Sciatic nerve (tissue), 2 donors: ENCODE measurements at places on chromosomes 2 and 18.

GRCh38 chr18:36189486-36189885 lies 2.2 kb downstream of the MOCOS start:
- no peak for DNase-seq

- peak; percentile 53 for DNase-seq
Observed at GRCh38 chr18:79944126-79944731, 7.2 kb downstream of the SLC66A2 start.

GRCh38 chr2:12619975-12620374 lies 96.8 kb upstream of the TRIB2 start:
- peak; percentile 65 for DNase-seq

- DNase-seq: no peak
Observed at GRCh38 chr18:69870736-69871135, 76.9 kb downstream of the CD226 start.

GRCh38 chr2:160429248-160430000 lies 64.2 kb downstream of the RBMS1 start:
- DNase-seq: no peak

- no peak for DNase-seq
Observed at GRCh38 chr2:127770973-127771735, 39.8 kb downstream of the WDR33 start.

DNA sequence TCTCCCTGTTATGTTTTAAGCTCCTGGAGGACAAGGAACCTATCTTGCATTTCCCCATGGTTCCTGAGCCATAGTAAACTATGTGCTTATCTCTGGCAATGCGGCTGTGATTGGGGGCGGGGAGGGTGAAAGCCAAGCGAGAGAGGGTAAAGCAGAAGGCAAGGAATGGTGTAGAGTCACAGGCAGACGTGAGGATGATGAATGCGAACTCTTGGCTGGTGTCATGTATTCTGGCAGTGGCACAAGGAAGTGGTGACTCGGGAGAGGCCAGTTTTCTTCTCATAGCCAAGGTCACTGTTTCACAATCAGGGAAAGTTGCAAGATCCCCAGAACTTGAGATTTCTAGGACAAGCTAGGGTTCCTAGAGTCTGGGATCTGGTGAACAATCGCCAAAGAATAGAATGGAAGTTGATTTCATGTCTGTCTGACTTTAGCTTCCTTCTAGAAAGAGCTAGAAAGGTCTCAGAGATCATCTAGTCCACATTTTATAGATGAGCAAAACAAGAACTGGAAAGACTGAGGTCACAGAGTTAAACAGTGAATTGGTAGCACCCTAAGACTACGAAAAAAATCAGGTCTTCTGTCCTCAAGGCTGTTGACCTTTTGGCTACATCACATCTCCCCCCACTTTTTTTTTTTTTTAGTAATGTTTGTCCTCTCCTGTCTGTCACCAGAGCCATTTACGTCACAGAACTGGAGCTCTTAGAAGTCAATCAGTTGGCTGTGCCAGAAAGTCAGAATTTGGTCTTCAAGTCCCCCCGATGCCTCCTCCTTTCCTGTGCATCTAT lies 137.0 kb downstream of the BCL11A start:
- DNase-seq: no peak

DNA sequence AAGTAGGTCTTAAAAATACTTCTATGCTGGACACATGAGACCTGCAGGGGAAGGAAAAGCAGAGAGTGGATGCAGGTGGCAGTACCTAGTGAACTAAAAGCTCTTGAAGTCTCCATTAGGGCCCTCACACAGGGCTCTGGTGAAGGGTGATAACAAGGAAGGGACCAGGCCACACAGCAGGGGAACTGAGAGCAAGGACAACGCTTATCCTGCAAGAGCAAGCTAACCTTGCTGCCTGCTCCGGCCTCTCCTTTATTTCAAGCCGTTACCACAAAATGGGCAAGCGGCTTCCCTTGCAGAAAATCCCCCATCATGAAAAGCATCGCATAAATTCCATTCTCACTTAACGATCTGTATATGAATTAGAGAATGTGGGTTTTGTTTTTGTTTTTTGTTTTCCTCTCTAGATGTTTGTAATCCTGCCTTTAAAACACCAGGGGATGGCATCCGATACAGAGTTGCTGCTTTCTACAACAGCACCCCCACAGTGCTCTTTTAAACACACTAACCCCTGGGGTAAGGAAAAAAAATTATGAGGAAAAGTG lies 64.5 kb downstream of the CACNB4 start:
- no peak for DNase-seq

DNA sequence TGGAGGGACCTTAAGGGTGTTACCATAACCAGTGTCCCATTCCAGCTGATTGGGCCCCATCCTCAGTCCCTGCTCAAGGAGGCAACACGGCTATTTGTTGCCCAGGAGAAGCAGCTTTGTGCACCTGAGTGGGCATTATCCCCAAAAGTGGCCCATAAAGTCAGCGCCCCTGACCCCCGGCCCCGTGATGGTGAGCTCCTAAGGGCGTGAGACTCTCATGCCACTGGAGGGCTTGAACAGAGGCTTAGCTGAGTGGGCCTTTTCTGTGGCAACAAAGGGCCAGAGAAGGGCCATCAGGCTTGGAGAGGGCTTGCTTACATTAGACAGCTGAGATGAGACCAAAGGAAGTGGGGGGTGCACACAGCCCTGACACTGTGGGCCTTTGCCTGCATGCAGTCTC lies 99.2 kb upstream of the RAB6C start:
- DNase-seq: no peak

- no peak for DNase-seq
Observed at GRCh38 chr2:134745023-134745422, 26.2 kb upstream of the TMEM163 start.

GRCh38 chr2:189048189-189048588 lies 74.0 kb downstream of the COL3A1 start:
- no peak for DNase-seq

GRCh38 chr2:145751629-145752028 lies 1231.7 kb upstream of the ZEB2 start:
- DNase-seq: no peak

- no peak for DNase-seq
Observed at GRCh38 chr2:216606551-216607276, 26.5 kb upstream of the IGFBP2 start.

DNA sequence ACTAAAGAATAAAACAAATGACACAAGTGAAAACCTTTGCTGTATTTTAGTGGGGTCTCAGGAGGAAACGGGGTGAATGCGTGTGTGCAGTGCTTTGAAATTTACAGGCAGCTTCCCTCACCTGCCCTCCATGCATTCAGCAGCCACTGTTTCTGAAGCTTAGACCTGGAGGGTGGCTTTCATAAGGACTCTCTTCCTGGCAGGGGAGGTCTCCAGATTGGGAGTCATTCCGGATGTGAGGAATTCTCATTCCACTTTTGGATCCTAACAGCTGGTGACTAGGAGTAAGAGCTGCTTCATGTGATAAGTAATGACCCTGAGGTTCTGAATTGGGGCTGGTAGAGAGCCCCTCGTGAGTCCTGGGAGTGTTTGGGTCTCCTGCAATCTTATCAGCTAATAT lies 192.5 kb downstream of the SH3BP4 start:
- no peak for DNase-seq

DNA sequence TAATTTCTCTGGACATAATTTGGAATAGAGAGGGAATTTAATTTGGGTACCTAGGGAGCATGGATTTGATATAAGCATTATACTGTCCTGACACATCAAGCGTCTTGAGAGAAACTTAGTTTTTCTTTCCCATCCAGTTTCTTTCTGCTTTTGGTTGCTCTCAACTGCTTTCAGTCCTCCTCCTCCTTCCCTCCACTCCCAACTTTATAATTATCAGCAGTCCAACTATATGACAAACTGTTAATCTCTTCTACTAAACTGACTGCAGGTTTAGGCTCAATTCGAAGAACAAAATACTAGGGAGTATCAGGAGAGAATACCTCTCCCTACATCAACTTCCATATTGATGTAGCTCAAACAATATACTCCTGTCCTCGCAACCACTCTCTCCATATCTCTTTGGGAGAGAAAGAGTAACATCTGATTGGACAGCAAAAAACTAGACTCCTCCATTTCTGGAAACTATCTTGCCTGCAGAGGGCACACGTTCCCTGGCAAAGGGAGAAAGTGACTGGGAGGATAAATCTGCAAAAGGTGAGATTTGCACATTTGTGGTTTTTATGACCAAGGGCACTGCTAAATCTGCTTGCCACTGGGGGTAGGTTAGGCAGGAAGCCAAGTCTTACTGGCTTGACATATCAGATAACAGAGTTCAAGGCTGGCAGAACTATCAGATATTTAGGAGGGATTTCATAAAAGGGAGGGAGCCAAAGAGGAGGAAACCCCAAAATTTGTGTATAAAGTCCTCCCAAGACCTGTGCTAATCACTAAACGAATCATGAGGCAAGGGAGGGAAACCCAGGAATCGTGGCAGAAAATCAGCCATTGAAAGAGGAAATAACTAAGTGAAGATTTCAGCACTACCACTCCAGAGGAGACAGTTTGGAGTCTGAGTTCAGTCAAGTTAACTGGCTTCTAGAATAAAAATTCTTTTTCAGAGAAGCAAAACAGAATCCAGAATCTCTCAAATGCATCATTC lies 40.0 kb downstream of the ICA1L start:
- no peak for DNase-seq

- DNase-seq: no peak
Observed at GRCh38 chr2:95377216-95378123, 25.0 kb upstream of the FAHD2A start.
